ENCODE measurements at places on chromosomes 1 and 21.
A peak's percentile ranks its signal among the peaks of the same experiment; 100 is the strongest.

DNA sequence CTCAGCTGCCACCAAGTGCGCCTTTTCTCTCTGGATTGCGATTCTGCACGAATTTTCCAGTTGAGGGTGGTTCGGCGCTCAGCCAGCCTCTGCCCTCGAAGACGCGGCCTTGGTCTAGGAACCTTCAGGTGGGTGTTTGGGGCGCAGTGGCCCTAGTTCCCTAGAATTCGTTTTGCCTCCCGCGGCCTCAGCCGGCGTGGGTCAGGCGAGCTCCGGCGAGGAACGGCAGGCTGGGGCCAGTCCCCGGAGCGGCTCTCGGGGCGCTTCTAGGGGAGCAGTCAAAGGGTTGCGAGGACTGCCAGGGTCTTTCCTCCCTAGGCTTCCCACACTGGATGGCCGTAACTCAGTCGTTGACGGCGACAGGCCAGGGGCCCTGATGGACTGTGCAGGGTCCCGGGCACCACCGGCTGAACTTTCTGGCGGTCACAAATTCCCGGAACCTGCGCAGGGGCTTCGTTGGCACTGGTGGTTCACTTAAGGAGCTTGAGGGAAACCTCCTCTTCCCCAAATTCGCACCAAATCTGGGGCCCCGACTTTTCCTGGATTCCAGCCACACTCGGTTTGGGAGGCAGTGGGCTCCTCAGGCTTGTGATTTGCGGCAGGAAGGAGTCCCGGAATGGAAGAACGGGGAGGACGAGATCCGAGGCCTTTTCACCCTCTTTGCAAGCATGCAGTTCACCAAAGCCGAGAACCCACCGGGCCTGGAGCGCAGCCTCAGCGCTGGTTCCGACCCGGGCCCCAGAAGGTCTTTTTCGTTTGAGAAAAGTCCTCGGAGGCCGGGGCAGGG lies 1.2 kb downstream of the DMBX1 start:
- DNase-seq, result peak; percentile 14

- no peak for DNase-seq
Observed at GRCh38 chr1:231853588-231854207, 227.1 kb downstream of the DISC1 start.

DNA sequence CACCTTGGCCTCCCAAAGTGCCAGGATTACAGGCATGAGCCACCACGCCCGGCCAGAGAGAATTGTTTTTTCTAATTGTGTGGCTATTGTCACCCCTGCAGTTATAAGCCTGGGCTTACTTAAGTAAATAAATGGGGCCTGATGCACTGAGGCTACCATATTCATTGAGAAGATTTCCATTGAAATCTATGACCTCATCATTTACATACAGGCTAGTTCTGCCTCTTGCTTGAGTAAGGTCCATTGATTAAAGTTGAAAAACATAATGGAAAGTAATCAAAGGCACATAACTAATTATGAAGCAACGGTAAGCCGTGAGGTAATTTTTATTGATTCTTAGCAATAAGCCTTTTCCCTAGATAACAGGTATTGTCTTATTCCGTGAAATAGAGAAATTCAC lies 788.9 kb downstream of the ADGRL2 start:
- DNase-seq, result no peak

GRCh38 chr1:6822530-6823359 lies 37.5 kb downstream of the CAMTA1 start:
- no peak for DNase-seq

DNA sequence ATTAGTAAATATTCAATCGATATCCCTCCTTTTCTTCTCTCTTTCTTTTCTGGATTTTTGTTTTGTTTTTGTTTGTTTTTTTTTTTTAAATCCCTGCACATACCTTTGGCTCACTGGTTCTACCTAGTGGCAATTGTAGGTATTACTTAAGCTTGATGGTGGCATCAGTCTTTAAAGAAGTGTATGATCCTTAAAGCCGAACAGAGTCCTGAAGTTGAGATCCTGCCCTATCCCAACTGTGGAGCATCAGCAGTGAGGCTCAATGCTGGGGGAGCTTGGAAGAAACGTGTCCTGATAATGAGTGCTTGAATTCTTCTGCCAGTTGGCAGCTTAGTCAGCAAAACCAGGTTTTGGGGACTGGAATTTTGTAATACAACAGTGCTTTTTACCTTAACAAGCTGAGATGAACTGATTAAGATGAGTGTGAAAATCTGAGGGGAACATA lies 60.8 kb downstream of the FASLG start:
- DNase-seq, result no peak

GRCh38 chr21:32567626-32568025 lies 17.7 kb downstream of the TCP10L start:
- no peak for DNase-seq

DNA sequence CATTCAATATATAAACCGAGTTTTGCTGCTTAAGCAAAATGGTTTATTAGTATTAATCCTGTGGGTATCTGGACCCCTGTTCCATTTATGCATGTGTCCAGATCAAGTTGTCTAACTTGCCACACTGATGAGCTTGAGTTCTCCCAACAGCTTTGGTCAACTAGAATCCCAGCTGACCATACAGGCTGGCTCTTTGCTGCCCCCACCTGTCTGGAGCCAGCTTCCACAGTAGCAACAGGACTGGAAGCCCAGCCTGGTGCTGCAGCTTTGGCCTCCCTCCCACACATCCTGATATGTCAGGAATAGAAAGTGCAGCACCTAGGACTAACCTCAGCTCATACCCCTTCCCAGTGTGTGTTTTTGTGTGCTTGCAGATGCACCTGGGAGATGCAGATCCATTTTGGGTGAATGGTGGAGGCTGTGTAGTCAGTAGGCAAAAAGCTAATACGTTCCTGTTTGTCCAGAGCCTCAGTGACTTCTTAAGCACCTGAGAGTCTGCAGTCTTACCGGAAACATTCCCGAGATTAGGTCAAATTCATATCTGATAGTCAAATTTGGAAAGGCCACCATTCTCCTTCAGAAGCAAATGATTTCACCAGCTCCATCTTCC lies 40.9 kb upstream of the BEND5 start:
- peak; percentile 47 for DNase-seq

Measured in mammary epithelial cell (primary cell).